Stimulated activated CD4-positive, alpha-beta T cell treated with anti-CD3 and anti-CD28 coated beads, TNF-alpha, amount 100 ng/mL, for 48 hours (primary cell): ENCODE measurements at places on chromosomes 16 and 17.

DNA sequence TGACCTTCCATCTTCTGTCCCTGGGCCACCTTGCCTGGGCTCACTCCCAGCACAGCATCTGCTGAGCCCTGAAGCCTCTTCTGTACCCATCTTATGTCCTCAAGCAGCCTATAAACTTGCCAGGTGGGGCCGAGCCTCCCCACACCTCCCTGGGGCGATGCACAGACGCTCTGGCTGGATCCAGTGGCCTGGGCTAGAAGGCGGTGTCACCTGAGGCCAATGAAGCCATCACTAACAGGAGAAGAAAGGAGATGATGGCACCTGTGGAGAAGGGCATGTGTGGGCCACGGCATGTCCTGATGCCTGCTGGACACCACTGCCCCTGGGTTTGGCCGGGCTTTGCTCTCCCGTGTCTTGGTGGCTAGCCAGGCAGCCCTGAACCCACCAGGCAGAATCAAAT lies 45.5 kb downstream of the PEMT start:
- no peak for DNase-seq

DNA sequence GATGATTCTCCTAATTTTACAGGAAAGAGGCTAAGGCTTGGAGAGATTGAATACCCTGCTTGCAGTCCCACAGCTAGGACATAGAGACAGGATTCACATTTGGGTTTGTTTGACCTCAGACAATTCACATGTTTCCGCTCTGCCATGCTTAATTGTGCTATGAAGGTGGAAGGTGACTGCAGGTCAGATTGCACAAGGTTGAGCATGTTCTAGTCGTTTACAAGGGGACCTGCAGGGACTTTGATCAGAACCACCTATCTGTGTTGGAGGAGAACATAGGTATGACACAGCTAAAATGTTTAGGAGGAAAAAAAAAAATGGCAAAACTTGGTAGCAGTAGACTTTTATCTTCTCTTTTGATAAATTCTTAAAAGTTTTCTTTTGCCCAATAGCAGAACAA lies 4.9 kb upstream of the ANKFN1 start:
- no peak for DNase-seq

DNA sequence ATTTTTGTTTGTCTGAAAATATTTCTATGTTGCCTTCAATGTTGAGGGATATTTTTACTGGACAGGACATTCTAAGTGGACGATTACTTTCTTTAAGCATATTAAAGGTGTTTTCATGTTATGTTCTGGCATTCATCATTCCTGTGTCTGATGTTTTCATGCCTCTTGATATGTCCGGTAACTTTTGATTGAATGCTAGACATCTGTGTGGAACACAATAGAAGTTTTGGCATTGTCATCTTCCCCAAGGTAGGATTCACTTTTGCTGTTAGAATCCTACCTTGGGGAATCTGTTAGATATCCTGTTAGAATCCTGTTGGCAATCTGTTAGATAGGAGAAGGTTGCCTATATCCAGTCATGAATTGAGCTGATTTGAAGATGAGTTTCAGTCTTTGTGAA lies 28.9 kb downstream of the CACNG5 start:
- no peak for DNase-seq

DNA sequence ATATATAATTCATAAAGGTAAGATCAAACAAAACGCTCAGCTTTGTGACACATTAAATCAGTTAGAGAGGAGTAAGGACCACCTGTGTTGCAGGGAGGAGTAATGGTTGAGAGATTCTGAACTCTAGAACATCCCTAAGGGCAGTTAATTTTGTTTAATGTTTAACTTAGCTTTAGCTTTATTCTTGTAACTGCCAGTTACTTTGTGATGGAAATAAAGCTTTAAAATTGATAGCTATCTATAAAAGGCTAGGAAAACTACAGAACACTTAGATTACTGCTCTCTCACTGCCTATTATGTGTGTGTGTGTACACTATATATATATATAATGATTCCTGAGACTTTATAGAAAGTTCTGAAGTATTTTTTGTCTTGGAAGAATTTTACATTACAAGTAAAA lies 37.8 kb downstream of the PTRH2 start:
- no peak for DNase-seq

GRCh38 chr16:60091529-60091928 lies 1357.4 kb upstream of the GOT2 start:
- DNase-seq, result no peak

GRCh38 chr17:29383686-29384085 lies 6.5 kb upstream of the TAOK1 start:
- no peak for DNase-seq

DNA sequence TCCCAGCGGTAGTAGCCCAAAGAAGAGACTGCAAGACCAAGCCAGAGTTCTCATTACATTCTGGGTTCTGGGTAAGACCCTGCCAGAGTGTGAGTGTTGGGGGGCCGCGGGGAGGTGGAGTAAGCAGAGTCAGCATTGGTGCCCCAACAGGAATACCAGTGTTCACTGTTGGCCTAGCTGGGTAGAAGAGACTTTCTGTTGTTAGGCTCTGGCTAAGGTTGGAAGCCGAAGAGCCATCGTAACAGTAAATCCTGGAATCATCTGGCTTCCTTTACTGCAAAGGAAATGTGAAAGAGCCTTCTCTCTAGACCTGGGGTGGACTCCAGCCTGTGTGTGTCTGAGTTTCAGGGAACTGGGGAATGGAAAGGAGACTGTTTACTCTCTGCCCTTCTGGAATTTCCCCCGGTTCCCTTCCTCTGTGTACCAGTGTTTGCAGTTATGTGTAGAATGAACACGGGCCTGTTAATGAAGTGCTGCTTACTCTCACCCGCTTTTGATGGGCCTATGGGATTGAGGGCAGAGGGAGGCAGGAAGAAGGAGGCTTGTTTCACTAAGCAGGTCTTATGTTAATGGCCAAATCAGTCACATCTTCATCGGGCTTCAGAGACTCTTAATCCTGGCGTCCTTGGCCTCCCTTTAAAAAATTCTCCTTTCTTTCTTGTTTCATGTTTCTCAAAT lies 68.5 kb downstream of the WWP2 start:
- no peak for DNase-seq

- DNase-seq, result peak; percentile 18
Measured at GRCh38 chr16:69396187-69397061, 10.6 kb upstream of the TERF2 start.

- DNase-seq, result no peak
Measured at GRCh38 chr16:30570636-30571444, 674 bp downstream of the ZNF688 start.

- DNase-seq, result no peak
Measured at GRCh38 chr16:65101009-65101408, 20.9 kb downstream of the CDH11 start.

GRCh38 chr17:83103200-83103942 lies 24.0 kb downstream of the METRNL start:
- no peak for DNase-seq

DNA sequence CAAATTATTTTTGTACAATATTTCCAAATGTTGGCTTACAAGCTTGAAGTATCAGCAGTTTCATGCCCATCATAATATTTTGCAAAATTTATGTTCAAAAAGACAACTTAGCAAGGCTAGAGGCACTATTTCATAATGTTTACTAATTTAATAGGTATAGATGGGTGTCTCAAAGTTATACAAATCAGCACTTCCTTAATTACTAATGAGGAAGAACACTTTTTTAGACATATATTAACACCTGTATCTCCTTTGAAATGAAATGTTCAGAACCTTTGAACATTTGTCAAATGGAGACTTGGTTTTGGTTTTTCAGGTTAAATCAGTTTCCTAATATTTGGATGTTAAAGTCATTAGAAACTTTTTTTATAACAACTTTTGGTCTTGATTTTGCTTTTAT lies 2.2 kb downstream of the TAT start:
- DNase-seq, result no peak

DNA sequence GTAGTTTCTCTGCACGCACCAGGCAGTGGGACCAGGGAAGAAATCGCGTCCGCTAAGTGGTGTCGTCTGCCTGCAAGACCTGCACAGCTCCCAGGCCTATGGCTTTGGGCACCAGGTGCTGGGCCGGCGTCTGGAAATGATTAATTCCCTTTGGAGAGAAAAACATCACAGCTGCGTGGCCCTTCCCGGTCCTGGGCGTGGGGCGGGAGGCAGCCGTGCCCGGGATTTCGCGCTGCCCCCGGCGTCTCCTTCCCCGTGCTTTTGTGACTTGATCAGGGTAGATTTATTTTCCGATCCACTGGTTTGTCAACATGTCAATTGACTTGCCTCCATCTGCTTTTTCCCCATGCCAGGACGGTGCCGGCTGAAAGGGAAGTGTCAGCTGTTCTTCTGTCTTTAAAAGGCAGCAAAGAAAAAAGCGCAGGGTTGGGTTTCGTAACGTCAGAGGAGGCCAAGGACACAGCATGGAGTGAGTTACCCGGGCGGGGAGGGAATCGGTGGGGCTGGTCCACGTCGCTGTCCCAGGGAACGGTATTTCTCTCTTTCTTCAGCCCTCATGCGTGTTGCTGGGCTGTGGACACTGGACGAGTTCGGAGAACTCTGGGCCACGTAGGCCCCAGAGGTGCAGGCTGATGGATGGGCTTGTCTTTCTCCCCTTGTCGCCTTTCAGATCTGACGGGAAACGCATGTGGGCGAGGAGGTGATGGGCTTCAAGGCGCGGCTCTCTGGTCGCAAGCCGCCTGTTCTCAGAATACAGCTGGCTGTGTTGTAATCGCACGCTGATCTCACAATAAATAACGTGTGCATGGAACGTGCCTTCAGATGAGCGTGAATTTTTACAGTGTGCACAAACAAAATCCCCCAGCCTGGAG lies 188.1 kb upstream of the ZNF469 start:
- no peak for DNase-seq

DNA sequence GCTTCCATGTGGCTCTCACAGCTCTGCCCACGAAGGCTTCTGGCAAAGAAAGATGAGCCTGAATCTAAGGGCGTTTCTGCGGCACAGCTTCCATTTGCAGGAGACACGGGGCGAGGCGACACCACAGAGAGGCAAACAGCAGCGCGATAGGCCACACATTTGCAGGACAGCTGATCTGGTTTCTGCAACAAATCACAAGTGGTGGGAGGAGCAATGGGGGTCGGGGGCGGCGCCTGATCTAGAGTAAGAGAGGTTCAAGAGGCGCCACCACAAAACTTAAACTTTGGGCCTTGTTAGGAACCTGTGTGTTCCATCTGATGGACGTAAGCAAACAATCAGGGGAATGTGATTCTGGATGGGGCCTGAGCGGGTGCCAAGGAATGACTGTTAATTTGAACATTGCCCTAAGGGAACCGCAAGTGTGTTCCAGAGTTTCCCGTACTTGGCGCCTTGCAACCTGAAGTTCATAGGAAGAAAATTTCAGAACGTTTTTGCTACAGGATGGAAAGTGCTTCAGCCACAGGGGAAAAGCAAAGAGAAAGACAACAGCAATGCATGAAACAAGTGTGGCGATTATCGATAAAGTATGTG lies 18.9 kb upstream of the ENPP7 start:
- DNase-seq, result no peak

- DNase-seq, result no peak
Measured at GRCh38 chr17:67360880-67361279, 5.5 kb downstream of the PSMD12 start.

DNA sequence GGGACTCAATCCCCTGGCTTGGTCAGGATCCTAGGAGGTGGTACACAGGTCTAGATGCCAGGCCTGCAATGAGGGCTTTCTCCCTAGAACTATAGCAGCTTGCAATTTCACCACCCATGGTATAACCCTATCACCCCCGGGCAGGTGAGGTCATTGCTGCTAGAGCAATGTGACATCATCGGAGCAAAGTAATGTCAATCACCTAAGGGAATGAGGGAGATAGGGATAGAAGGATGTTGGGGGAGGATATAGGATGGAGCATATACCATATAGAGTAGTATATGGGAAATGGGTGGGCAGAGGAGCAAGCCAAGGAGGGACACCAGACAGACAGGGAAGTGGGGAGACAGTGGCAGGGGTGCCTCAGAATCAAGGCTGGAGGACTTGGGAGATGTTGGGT lies 3.3 kb downstream of the KCNH4 start:
- no peak for DNase-seq

DNA sequence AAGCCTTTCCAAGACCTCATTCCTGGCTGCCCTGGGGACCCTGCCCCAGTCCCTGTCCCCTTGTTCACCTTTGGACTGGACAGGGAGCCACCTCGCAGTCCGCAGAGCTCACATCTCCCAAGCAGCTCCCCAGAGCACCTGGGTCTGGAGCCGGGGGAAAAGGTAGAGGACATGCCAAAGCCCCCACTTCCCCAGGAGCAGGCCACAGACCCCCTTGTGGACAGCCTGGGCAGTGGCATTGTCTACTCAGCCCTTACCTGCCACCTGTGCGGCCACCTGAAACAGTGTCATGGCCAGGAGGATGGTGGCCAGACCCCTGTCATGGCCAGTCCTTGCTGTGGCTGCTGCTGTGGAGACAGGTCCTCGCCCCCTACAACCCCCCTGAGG lies 38.7 kb upstream of the IL21R start:
- DNase-seq, result no peak

DNA sequence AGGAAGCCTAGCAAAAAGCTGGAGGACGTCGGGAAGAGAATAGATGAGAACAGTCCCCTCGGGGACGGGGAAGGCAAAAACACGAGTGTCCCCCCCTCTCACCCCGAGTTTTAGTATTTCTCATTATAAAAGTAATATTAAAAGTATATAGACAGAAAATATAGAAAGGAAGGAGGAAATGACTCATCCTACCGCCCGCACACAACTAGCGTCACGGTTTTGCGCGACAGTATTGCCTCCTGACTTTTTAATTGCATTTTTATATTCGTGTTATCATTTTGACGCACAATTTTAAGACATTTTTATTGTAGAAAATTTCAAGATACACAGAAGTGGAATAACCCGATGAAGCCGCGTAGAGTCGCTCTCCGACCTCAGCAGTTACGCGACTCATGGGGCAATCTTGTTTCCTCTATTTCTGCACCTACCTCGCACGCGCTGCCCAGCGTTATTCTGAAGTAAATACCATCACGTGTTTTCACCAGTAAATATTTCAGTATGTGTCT lies 652 bp upstream of the SLC25A19 start:
- DNase-seq, result peak; percentile 48

- DNase-seq, result no peak
Measured at GRCh38 chr17:81389585-81389984, 5.7 kb upstream of the BAHCC1 start.

DNA sequence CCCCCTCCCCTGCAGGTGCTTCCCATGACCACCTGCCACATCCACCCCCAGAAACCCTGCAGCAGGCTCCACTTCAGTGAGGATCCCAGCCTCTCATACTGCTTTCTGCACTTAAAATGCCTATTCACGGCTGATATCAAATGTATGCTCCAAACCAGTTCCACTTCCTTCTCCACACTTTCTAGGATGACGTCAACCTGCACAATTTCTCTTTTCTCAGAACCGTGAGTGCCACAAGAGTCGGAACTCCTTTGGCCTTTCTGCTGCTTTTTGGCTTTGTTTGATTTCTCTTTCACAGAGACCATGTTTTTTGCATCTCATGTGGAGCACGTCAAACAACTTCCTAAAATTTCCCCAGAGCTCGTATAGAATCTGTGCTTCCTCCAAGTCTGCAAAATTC lies 378.8 kb upstream of the TNRC6C start:
- DNase-seq, result no peak

GRCh38 chr17:12963505-12963904 lies 54.3 kb downstream of the ELAC2 start:
- DNase-seq, result no peak

GRCh38 chr16:2519711-2520080 lies 475 bp upstream of the AMDHD2 start:
- DNase-seq, result no peak

GRCh38 chr16:67260426-67261063 lies 11.8 kb downstream of the SLC9A5 start:
- DNase-seq, result no peak
